ENCODE measurements at places on chromosomes 3 and 15. TPM values are rescaled to one million over a fixed set of nuclear protein-coding genes. Genes with fewer than 3 reads are reported as not detected.

- DNase-seq, result no peak
These were observed 251.7 kb downstream of the KCNMB2 start for GRCh38 chr3:178787960-178788359.

- no peak for DNase-seq
These were observed 17.9 kb upstream of the RPP14 start for GRCh38 chr3:58288011-58288728.

- no peak for DNase-seq
These were observed 7.3 kb upstream of the C15orf39 start for GRCh38 chr15:75194397-75194796.

DNA sequence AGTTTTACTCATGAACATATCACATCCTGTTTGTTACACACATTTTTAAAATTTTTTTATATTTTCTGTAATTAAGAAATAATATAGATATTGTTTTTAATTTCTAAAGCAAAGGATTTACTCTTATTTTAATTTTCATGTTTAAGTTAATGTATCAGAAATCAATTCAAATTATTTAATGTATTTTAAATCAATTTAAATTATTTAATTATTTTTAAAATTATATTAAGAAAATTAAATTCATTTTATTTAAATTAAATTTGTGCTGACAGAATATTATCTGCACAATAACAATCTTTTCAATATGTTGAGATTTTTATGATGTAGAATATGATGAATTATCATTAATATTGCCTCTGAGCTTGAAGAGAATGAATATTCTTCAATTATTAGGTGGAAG is 681.2 kb upstream of the ALCAM start:
- DNase-seq, result no peak

GRCh38 chr3:85360742-85361387 is 402.1 kb downstream of the CADM2 start:
- DNase-seq, result no peak

GRCh38 chr3:54071601-54072000 is 50.8 kb upstream of the CACNA2D3 start:
- no peak for DNase-seq

DNA sequence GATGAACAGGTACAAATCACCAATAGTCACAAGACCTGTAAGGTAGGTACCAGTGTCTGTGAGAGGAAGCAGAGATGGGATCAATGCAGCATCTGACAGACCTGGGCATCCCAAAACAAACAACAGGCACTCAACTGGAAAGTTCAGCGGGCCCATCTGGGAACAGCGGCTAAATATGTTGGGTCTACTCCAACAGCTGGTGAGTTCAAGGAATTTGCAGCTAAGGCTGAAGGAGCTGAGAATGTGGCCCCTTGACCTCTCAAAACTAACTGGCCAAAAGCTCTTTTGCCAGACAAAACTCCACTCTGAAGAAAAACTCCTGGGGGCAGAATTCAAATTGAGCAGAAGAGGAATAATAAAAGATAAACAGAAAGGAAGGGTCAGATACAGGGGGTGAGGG is 24.4 kb downstream of the AVEN start:
- no peak for DNase-seq

- DNase-seq, result no peak
These were observed 80.1 kb upstream of the TRIM42 start for GRCh38 chr3:140597792-140598191.

DNA sequence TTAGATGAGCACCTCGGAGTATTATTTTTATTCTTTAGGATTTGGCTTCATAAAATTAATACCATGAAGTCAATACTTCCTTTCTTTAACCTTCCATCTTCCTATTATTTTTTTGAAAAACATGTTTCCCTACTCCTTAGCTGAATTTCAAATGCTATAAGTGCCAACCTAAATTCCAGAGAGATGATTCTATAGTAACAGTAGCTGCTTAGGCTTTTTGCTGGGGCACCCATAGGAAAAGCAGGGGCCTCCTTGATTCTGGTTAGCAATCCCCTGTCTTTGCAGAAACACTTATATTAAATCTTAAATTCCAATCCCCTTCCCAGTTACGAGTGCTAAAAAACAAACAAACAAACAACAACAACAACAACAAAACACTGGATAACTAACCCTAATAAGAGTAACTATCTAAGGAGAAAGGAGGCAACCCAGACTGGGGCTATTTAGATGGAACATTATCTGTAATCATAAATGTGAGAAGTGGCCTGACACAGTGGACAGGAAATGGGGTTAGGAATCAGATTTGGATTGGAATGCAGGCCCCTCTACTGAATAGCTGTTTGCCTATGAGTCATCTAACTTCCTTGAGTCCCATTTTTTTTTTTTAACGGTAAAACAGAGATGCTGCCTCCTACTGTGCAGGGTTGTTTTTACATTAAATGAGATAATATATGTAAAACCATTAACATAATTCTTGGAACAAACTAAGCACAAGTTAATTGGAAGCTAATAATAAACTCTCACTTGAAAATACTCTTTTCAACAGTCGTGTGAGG is 148.1 kb downstream of the WDR72 start:
- DNase-seq, result no peak

DNA sequence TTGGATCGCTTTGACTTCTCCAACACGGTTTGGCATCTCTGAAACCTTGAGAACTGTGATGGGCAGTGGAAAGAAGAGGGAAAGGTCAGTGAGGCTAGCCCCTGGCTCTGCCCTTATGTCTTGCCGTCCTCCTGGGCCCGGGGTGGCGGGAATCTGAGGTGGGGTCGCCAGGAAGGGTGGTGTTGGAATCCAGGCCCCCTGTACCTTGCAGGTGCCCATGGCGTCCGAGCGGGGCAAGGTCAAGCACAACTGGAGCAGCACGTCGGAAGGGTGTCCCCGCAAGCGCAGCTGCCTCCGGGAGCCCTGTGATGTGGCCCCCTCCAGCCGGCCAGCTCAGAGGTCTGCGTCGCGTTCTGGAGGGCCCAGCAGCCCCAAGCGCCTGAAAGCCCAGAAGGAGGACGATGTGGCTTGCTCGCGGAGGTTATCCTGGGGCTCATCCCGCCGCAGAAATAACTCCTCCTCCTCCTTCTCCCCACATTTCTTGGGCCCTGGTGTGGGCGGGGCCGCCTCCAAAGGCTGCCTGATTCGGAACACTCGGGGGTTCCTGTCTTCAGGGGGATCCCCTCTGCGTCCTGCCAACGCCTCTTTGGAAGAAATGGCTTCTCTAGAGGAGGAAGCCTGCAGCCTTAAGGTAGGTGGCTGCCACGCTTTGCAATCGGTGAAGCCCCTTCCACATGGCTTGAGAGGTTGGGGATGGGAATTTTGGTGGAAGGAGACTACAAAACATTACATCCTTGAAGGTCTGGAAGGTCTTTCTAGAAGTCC is 907 bp downstream of the TATDN2 start:
- no peak for DNase-seq

DNA sequence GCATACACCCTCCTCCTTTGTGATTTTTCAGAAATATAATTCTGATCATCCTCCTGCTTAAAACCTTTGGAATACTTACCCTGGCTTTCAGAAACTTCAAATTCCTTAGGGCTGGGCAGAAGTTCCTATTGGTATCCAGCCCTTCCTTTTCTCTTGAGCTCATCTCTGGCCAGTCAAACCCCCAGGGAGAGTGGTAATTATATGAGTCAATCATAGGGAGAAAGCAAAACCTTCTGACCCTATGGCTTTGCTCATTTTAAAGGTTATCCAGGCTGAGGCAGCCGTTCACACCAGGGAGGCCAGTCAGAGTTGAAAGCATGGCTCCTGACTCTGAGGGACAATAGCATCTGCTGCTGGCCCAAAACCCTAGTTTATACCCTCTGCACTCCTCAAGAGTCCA is 23.9 kb upstream of the CTNNB1 start:
- DNase-seq, result no peak

- DNase-seq, result no peak
These were observed 59.4 kb downstream of the SLC6A6 start for GRCh38 chr3:14461748-14462324.

DNA sequence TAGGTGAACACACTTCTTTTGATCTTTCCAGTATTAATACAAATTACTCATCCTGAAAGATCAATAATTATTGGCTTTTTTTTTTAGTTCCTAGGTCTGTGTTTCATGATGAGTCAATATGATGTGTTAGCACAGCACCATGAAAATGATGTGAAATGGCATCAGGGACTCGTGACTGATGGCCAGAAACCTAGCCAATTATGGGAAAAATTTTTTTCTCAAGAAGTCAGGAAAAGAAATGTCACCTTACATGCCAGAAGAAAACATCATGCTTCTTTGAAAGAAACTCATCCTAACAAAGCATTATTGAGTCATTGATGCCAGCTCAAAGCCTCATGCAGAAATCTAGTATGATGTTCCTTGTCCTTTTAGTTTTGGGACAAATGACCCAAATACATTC is 468.3 kb upstream of the CBLB start:
- DNase-seq, result no peak

DNA sequence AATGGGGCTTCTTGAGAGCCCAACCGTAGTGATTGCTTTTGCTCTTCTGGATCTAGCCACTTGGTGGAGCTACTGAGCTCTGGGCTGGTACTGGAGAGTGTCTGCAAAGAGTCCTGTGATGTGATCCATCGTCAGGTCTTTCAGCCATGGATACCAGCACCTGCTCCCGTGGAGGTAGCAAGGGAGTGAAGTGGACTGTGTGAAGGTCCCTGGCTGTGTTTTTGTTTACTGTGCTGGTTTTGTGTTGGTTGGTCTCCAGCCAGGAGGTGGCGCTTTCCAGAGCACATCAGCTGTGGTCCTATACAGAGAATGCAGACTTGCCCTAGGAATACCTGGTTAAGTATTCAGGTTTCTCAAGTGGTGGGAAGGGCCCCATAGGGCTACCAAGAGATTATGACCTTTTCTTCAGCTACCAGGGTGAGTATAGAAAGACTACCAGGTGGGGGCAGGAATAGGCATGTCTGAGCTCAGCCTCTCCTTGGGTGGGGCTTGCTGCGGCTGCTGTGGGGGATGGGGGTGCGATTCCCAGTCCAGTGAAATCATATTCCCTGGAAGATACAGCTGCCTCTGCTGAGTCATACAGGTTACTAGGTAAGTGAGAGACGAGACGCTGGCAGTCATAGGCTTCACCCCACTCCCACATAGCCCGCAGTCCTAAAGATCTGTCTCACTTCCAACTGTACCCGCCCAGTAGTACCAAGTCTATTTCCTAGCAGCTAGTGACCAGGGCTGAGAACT is 733.7 kb downstream of the ZNF385D start:
- no peak for DNase-seq

- DNase-seq, result no peak
These were observed 15.0 kb downstream of the FRMD4B start for GRCh38 chr3:69370901-69371301.

DNA sequence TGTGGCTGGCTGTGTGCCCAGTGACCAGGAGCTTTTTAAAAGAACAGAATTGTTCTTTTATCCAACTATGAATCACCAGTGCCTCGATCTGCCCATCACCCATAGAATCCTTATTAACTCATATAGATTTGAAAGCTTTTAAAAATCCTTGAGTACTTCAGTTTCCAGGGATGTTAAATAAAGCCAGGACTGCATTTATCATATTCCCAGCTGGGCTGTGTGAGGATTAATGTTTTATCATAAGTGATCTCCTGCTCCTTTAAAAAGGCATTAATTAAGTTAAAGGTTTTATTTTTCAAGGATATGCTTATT is 234.0 kb downstream of the MYRIP start:
- no peak for DNase-seq

GRCh38 chr3:46878781-46879436 is 1.4 kb downstream of the PTH1R start:
- DNase-seq, result no peak

DNA sequence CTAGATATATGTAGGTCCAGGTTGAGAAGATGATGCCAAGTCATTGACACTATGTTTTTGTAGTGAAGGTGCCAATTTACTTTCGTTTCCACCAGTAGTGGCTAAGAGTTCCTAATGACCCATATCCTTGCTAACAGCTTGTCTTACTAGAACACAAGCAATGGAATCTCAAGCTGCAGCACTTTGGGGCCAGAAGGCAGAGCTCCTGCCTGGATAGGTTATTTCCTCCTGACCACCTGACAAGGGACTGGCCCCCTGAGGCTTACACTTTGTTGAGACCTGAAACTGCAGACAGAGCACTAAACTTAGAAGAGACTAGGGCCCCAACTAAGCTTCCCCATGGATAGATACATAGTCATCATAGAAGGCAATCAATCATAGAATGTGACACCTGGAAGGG is 11.7 kb downstream of the ONECUT1 start:
- DNase-seq, result no peak

- DNase-seq, result no peak
These were observed 558.5 kb downstream of the MECOM start for GRCh38 chr3:169104972-169105371.

DNA sequence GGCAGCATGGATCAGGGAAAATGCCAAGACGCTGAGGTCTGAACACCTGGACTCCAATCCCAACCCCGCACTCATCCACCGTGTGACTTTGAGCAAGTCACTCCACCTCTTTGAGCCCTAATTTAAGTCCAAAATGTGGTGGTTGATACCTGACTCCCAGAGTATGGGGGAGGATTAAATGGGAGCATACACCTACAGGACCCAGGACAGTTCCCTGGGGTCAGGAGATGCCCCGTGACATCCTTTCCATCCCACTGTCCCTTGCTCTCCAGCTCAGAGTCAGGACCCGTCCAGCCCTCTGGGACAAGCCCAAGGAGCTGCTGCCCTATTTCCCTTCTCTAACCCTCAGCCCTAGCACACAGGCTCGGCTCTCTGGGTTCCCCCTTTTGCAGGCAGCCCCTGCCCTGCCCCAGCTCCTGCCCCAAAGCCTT is 276.4 kb downstream of the XXYLT1 start:
- DNase-seq, result no peak

DNA sequence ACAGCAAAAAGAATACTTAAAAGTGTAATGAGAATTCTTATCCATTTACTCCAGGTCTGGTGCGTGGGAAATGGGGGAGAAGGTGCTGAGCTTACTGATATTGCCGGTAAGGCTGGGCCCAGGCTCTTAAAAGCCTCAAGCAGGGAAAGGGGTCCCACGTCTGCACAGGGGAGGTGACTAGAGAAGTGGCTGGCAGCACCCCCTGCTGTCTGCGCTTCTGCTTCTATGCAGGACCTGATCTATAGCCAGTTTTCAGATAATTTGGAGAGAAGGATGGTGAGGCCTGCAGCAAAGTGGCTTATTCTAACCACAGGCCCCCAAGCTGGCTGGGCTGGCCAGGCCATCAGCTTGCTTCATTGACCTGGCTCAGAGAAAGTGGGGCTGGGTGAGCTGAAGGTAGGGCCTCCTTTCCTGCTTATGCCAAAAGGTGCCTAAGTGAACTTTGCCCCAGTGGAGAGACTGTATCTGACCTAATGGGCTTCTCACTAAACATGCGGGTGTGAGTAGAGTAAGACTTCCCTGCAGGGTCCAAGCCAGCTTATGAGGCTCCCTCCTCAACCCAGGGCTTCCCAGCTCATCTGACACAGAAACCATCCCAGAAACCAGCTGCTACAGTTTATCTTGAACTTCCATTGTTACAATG is 30.9 kb upstream of the ATP1B3 start:
- DNase-seq, result no peak

MORC1 gene
- total RNA-seq, result not detected

GRM7 gene
- total RNA-seq, result 0.16 TPM

CPN2 gene
- total RNA-seq, result 0.16 TPM

SEMA3F gene
- 51.5 TPM for total RNA-seq

CYP1A2 gene
- not detected for total RNA-seq

NR1I2 gene
- total RNA-seq, result 0.26 TPM

ISL2 gene
- total RNA-seq, result 0.67 TPM

ITIH1 gene
- total RNA-seq, result not detected

BSN gene
- 0.16 TPM for total RNA-seq

FSIP1 gene
- not detected for total RNA-seq

Data from mesenteric fat pad (tissue), 1 donor.